ENCODE measurements at places on chromosomes 2 and 18.
A peak's percentile ranks its signal among the peaks of the same experiment; 100 is the strongest.

GRCh38 chr2:236551471-236552211 lies 18.0 kb upstream of the ACKR3 start:
- DNase-seq = no peak

DNA sequence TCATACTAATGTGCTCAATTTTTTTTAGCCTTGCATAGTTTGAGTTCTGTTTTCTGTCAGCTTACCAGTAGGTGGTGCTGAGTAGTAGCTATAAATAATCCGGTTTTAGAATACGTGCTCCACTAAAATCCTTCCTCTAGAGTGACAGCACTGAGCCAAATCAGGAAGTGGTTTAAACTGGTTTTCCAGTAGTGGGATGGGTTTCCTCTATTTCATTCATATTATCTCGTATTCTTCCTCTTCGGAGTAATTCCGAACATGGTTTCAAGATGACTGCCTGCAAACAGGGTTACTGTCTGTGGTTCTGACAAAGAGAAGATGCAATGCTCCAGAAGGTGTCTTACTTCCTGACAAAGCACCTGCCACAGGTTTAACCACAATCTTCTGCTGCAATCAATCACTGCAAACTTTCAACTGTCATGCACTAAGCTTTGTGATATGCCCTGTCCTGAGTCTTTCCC lies 496.9 kb upstream of the VRK2 start:
- DNase-seq = peak; percentile 10

GRCh38 chr2:224994242-224994823 lies 47.9 kb downstream of the DOCK10 start:
- no peak for DNase-seq

- no peak for DNase-seq
Observed at GRCh38 chr2:77713412-77713811, 191.2 kb upstream of the LRRTM4 start.

DNA sequence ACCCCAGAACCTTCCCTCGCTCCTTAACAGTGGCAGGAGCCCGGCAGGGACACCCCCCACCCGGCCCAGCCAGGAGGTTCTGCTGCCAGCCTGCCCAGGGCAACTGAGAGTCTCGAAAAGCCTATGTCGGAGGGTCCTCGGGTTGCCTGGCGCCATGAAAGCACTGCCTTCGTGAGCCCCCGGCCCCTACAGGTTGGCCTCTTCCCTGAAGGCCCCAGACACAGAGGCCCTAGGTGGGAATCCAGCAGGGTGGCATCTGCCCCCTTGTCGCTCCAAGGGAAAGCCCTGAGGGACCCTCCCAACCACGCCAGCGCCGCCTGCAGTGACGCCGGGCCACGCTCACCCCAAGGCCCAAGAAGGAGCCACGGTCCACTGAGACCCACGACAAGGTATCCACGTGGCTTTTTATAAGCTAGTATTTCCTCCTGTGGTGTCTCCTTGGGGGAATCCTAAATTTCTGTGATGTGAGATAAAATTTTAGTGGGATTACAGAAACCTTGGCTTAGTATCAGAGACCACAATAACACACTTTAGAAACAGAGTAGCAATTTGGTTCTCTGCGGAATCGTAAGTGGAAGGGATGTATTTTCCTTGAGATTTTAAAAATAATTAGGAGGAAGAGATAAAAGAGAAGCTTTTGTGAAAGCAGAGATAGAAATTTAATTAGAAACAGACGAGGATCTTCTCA lies 138.9 kb downstream of the HDAC4 start:
- DNase-seq = no peak

DNA sequence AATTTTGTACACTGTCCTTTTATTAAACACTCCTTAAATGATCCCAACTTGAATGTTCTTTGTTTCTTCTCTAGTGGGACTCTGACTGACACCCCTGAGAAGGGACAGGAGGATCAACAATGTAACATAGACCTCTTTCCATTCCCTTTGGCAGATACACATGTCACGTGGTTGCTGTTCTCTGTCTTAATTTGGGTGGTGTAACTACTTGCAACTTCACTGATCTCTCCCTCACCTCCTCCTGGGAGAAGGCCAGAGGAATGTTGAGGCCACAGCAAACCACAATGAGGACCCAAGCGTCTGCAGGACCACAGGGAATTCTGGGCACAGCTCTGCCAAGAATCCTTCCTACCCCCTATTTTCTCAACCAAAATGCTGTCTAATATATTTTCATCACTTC lies 205.6 kb downstream of the RTP5 start:
- DNase-seq = no peak

DNA sequence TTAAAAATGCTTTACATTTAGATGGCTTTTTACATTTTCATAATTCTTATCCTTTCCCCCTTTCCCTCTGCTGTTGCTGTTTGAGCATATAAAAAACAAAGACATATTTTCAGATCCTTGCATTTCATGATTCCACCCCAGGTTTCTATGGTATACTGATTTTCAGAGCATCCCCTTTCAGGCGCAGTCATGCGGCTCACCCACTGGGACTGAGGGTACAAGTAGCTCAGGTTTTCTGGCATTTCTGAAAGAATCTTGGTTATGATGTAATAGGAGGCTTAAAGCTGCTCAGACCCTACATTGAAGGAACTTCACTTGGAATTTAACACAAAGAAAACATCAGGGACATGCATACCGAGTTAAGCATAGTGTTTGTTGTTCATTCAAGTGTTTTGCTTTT lies 310.8 kb downstream of the ETAA1 start:
- no peak for DNase-seq

DNA sequence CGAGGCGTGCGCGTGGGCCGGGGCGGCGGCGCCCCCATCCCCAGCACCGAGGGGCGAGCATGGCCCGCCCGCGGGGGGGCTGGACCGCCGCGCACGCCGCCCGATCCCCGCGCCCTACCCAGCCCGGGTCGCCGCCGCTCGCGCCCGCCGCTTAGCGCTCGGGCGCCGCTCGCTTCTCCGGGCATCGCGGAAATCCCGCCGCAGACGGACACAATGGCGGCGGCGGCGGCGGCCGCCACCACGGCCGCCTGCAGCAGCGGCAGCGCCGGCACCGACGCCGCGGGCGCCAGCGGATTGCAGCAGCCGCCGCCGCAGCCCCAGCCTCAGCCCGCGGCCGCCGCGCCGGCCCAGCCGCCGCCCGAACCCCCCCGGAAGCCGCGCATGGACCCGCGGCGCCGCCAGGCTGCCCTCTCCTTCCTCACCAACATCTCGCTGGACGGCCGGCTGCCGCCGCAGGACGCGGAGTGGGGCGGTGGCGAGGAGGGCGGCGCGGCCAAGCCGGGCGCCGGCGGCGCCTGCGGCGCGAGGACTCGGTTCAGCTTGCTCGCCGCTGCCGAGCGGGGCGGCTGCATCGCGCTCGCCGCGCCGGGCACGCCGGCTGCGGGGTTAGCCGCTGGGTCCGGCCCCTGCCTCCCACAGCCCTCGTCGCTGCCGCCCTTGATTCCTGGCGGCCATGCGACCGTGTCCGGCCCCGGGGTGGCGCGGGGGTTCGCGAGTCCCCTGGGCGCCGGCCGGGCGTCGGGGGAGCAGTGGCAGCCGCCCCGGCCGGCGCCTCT lies 453 bp downstream of the CABLES1 start:
- DNase-seq = no peak

DNA sequence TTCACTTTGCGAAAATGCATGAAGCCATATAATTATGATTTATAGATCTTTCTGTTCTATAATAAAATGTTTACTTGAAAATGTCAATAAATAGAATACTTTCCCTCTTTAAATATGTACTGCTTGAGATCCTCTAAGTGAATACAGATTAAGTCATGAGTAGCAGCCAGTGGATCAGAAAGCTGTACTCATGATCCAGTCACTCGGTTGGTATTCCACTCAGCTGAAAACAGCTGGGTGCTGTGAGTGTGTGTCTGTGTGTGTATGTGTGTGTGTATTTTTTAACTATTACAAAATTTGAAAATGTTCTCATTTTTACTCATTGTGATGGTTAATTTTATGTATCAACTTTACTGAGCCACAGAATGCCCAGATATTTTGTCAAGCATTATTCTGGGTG lies 141.6 kb upstream of the CYP26B1 start:
- DNase-seq = no peak

DNA sequence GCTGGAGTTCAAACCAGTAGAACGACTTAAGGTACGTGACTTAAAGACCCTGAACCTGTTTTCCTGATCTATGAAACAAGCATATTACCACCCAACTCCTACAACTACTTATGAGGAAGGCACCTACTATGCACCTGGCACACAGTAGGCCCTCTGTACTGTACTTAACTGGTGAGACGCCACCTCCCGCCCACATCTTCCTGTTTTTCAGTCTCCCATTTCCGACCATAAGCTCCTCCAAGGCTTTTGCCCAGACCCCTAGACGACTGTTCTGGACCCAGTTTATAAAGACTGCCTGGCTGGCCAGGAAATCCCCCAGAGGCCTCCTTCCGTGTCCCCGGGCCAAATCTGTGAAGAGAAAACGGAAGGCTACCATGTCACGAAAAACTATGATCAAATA lies 1.5 kb downstream of the GALNT14 start:
- no peak for DNase-seq

DNA sequence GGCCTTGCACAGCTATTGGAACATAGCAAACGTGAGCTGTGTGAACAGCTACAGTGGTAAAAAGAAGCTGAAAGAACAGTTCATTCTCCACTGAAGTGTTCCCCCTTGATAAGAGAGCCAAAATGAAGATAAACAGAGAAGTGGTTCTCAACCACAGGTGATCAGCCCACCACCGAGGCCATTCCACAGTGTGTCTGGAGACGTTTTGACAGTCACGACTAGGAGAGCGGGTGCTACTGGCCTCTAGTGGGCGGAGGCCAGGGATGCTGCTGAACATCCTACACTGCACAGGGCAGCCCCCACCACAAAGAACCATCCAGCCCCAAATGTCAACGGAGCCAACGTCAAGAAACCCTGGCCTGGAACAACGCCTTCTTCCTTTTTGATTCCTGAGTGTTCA lies 38.4 kb downstream of the ADCY3 start:
- no peak for DNase-seq

GRCh38 chr18:23267447-23267776 lies 132.1 kb downstream of the CABLES1 start:
- no peak for DNase-seq

GRCh38 chr2:196067088-196067382 lies 1.6 kb downstream of the DNAH7 start:
- DNase-seq = no peak

- peak; percentile 47 for DNase-seq
Observed at GRCh38 chr2:134359367-134360081, 105.7 kb downstream of the MGAT5 start.

DNA sequence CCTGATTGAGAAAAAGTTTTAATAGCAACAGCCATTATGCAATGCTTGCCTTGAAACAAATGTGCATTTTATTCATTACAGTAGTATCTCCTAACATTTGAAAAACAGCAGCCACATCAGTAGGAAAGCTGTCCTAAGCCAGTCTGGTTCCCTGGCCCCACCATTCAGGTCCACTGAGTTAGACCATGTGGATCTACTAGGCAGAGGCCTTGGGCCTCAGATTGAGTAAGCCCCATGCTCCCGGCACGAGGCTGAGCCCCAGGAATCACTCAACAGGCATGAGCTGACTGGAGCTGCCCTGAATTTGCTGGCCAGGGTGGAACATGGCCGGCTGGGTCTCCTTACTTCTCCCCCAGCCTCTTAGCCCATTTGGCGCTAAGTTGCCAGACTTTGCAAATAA lies 103.4 kb downstream of the ZFP36L2 start:
- DNase-seq = no peak

GRCh38 chr2:3745920-3746319 lies 42.5 kb downstream of the DCDC2C start:
- no peak for DNase-seq

DNA sequence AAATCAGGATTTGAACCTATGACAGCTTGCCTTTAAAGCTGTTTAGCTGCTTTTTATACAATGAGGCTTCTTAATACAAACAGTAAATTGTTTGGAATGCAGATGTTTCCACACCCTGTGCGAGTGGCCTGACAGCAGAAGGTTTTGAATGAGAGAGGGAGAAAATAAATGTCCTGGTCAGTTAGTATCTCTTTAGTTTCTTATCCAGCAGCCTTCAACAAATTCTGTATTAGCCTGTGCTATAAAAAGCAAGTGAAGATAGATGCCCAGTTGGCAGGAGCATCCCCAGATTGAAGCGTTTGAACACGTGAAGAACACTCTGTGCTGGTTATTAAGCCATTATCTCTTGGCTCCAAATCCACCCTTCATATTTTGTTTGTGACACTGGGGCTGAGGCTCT lies 70.6 kb downstream of the CERS6 start:
- DNase-seq = no peak

GRCh38 chr18:6934859-6935258 lies 182.7 kb downstream of the LAMA1 start:
- no peak for DNase-seq

DNA sequence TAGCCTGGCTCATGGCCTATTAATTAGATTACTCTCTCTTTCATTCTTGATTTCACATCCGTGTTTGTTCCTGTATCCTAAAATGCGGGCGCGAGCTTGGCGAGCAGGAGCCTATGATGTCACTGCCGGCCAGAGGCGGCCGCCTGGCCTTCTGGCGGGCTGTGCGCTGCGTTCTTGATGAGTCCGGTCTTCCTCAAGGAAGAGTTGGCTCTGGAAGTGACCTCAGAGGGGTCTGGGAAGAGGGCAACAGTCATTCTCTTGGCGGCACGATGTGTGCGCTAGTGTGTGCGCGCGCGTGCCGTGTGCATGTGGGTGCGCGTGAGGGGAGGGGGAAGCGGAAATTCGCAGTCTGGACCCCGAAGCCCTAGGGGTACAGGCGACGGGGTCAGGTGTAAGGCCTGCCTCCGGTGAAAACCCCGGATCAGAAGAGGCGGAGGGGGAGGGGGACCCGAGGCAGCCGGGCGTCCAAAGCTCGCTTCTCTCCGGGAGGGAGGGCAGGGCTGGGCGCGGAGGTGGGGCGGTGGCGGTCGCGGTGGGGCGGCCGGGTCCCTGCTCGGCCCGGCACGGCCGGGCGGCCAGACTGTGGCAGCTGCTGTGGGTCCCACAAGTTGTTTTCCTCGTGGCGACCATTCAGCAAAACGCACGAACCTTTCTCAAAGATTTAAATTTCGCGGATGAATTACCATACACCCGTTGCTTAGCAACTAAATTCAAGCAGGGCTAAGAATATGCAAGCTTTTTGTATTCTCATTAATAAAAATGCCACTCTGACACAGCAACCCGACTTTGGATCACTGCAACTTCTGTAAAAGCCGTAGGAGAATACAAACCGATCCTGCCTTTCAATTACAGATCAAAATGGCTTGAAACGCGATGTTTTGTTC lies 8.4 kb downstream of the POU3F3 start:
- no peak for DNase-seq

DNA sequence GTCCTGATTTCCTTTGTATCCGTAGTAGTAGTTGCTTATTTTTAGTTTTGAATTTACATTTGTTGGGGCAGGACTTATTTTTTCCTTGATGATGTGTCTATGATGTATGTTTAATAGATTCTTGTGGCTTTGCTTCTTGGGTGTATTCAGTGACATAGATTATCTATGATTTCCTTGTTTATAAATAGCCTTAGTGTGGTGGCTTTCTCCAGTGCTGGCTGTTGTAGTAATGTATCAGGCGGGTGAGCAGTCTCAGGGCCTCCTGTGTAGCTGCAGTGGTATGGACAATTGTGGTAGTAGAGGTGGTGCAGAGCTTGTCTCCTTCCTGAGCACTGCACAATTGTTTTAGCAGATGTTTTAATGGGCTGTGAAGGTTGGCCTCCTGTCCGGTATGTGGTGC lies 60.5 kb downstream of the SMCHD1 start:
- no peak for DNase-seq

All from NCI-H187 (cell line).